ENCODE measurements at places on chromosomes 11 and 22. TPM values are rescaled to one million over a fixed set of nuclear protein-coding genes. Genes with fewer than 3 reads are reported as not detected.

CHRM1 gene
- total RNA-seq: 0.06 TPM

FAM111B gene
- total RNA-seq: 7.7 TPM

OR10A2 gene
- total RNA-seq: not detected

CARD18 gene
- not detected for total RNA-seq

TBX10 gene
- not detected for total RNA-seq

MS4A12 gene
- not detected for total RNA-seq

LARGE2 gene
- total RNA-seq: 2.9 TPM

PRG3 gene
- total RNA-seq: not detected

MS4A1 gene
- total RNA-seq: not detected

APOL1 gene
- total RNA-seq: 7.7 TPM

SPDYC gene
- not detected for total RNA-seq

RIMBP3B gene
- 0.71 TPM for total RNA-seq

C11orf98 gene
- total RNA-seq: 146 TPM

MMP7 gene
- total RNA-seq: 23.0 TPM

HDHD5 gene
- 42.0 TPM for total RNA-seq

FAM180B gene
- not detected for total RNA-seq

OR51V1 gene
- total RNA-seq: not detected

HOATZ gene
- not detected for total RNA-seq

MMP3 gene
- 0.24 TPM for total RNA-seq

C11orf16 gene
- total RNA-seq: not detected

APOL4 gene
- not detected for total RNA-seq

TMEM41B gene
- total RNA-seq: 25.8 TPM

FJX1 gene
- total RNA-seq: 40.3 TPM

AASDHPPT gene
- 32.4 TPM for total RNA-seq

Measured in A549 treated with CpdA at 1 μM for 4 hours (cell line).